ENCODE measurements at places on chromosomes 1 and 21.

- no peak for DNase-seq
Observed at GRCh38 chr1:180800945-180801344, 111.8 kb upstream of the KIAA1614 start.

GRCh38 chr1:164725401-164725800 lies 166.4 kb downstream of the PBX1 start:
- peak; percentile 92 for DNase-seq

DNA sequence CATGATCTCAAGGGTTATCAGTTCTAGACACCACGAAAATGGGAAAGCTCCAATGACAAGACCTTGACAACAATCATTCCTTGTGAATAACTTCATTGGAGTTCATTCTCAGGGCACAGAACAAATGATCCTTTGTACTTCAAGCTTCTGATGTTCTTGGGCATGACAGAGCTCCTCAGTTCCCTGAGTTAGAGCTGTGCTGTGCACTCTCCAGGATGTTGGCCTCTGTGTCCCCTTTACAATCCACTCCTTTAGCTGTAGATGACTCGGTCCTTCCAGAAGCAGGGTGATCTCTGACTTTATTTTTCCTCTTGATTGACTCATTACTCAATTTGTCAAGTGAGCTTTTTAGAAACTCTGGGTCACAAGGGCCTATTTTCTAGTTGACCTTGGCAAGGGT lies 3.9 kb upstream of the FAM78B start:
- peak; percentile 9 for DNase-seq

DNA sequence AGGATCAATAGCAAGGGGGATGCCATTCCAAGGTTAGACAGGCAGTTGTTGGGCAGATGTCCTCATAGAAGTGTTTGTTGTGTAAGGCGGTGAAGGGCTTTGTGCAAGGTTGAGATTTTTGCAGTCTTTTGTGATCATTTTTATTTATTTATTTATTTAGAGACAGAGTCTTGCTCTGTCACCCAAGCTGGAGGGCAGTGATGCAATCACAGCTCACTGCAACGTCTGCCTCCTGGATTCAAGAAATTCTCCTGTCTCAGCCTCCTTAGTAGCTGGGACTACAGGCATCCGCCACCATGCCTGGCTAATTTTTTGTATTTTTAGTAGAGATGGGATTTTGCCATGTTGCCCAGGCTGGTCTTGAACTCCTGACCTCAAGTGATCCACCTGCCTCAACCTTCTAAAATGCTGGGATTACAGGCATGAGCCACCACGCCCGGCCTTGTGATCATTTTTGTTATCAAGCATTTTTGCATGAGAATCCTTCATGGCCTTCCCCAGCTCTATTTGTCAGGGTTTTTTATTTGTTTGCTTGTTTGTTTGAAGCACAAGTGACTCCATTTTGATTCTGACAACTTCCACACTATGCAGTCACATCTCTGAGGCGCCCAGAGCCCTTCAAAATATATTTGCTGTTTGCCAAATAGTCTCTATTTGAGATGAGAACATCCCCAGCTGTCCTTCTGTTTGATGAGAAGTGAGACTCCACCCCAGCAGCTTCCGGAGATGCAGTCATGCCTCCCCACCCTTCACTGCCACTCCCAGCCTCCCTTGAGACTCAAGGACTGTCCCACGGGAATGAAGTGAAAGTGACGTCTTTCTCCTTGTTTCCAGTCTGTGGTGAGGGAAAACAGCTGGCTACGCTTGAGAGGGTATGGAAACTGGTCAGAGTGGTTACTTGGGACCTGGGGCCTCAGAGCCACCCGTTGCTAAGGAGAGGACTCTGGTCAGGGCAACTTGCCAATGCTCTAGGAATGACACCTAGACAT lies 38.0 kb downstream of the TMEM50B start:
- peak; percentile 68 for DNase-seq

GRCh38 chr1:63789856-63790605 lies 16.2 kb downstream of the ROR1 start:
- DNase-seq = no peak

GRCh38 chr1:189369612-189370011 lies 1108.1 kb downstream of the BRINP3 start:
- no peak for DNase-seq

DNA sequence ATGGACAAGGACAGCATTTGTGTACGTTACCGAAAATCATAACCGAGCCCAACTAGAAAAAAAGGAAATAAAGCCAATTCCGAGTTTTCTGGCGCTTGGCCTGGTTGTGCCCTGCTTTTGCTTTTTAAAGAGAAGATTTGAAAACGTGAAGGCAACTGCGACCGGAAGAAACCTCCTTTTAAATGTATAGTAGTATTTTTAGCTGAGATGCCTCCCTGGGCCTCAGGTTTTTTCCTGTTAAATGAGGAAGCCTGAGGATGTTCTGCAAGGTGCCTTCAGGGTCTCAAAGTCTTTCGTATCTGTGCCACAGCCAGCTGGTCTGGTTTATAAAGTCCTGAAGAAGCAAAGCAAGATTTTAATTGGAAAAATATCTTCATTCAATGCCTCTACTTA lies 371 bp upstream of the ODF2L start:
- no peak for DNase-seq

- no peak for DNase-seq
Observed at GRCh38 chr1:65975708-65976107, 183.0 kb downstream of the PDE4B start.

- DNase-seq = no peak
Observed at GRCh38 chr1:100430325-100430756, 78.0 kb downstream of the CDC14A start.

- no peak for DNase-seq
Observed at GRCh38 chr1:153292740-153293479, 19.8 kb downstream of the PGLYRP3 start.

DNA sequence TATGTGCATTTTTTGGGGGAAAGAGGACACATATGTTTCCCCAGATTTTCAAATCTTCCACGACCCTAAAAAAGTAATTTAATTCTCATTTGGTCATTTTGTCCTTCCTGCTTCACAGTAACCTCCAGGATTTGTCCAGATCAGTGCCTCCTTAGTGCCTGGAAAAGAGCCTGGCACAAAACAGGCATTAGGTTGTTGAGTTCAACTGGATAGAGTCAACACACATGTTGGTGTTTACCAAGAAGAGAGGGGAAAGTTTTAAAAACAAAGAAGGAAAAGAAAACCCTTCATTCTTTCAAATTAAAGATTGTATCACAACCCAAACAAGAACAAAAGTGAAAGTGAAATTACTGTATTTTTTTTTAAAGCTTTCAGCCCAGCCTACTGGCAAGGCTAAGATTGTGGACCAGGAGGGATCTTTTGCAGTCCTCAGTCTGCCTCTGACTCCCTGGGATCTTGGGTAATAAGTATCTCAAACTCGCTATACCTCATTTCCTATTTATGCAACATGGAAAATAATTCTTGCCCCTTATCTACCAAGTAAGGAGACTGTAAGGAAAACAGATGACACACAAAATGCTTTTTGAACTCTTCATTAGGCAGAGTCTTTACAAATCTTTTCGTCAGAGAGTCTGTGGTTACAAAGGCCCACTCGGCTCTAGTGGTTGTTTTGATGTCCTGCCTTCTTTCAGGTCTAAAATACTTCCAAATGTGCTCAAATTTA lies 57.8 kb downstream of the ZNF281 start:
- DNase-seq = peak; percentile 93

- DNase-seq = peak; percentile 55
Observed at GRCh38 chr1:231855926-231856325, 229.3 kb downstream of the DISC1 start.

- DNase-seq = no peak
Observed at GRCh38 chr1:3007298-3008147, 13.7 kb upstream of the ACTRT2 start.

- no peak for DNase-seq
Observed at GRCh38 chr1:181438013-181438412, 45.3 kb upstream of the CACNA1E start.

DNA sequence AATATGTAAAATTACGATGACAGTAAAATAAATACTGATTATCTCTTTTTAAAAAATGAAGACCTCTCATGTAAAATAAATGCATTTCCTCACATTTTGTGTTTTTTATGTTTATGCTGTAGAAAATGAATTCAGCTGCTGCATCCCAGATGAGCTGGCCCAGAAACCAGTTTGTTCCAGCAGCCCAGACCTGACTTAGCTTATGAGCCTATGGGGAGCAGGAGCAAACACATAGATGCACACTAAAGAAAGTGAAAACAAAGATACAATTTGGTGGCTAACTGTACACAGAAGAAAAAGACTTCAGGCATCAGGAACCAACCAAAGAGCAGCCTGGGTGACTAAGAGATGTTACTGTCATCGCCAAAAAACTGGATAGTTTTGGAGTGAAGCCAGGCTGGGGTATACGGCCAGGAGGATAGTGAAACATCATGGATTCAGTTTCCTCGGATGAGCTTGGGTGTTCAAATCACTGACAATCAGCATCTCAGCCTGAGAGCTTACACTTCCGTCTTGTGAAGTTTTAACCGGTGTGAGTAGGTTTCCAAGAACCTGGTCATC lies 113.9 kb upstream of the BACE2 start:
- no peak for DNase-seq

GRCh38 chr1:111221276-111221632 lies 6.3 kb upstream of the CHI3L2 start:
- no peak for DNase-seq

- no peak for DNase-seq
Observed at GRCh38 chr1:237851210-237851845, 39.4 kb downstream of the ZP4 start.

DNA sequence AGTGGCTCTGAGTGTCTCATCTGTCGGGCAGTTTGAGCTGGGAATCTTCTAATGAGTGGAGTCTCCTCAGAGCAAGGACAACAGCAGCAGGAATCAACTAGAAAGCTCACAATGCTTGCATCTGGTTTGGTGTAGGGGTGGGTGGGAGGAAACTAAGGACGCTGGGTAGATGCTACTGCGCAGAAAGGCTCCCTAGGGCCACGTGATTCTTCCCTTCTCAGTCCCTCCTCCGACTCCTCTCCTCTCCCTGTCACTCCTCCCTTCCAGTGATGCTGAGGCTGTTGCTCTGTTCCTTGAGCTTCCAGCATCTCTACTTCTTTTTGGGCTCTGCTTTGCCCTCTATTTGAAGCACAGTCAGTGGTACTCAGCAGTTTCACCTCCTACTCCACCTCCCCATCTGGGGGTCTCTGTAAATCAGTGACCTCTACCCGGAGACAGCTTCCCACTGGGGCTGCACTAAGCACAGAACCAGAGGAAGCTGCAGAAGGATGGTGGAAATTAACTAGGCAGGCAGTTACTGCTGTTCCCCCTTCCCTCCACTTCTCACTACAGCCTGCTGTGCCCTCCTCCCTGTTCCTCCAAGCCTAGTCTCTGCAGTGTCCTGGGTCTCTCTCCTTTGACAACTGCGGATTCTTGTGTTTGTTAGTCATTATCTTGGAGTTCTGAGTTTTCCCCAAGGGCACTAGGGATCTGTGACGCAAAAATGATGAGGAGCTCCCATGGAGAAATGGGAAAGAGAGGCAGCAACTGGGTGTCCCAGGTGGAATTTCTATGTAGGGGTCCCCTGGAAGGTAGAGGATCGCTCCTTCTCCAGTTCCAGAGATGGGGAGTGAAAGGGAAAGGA lies 5.8 kb downstream of the LINGO4 start:
- DNase-seq = no peak

GRCh38 chr1:224267925-224268324 lies 62.0 kb downstream of the NVL start:
- DNase-seq = no peak

DNA sequence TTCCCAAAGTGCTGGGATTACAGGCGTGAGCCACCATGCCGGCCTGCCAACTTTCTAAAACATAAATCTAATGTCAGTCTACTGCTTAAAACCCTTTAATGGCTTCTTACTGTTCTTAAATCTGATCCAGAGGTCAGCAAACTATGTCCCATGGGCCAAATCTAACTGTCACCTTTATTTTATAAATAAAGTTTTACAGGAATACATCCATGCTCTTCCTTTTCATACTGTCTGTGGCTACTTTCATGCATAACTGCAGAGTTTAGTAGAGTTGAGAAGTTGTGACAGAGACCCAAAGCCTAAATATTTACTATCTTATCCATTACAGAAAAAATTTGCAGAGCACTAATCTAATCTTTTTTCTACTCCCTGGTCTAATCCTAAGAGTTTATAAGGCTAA lies 3.8 kb downstream of the ERI3 start:
- DNase-seq = no peak

GRCh38 chr1:173523329-173523728 lies 46.2 kb downstream of the PRDX6 start:
- DNase-seq = no peak

- no peak for DNase-seq
Observed at GRCh38 chr1:219985169-219985568, 56.8 kb upstream of the SLC30A10 start.

DNA sequence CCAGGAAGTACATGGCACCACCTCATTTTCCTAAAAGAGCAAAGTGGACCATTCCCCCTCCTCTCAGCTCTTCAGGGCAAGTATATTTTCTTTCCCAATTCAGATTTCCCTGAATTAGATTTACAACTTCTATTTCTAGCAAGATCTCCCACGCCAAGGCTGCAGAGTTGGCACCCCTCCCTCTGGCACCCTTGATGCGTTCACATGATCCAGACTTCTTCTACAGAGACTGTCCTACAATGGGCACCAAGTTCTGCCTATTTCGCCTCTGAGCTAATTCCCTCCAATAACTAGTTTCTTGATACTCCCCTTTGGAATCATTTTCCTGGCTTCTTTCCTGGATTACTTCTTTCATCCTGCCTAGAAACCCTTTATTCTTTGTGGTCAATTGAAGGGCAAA lies 122.0 kb downstream of the CDC7 start:
- DNase-seq = no peak

DNA sequence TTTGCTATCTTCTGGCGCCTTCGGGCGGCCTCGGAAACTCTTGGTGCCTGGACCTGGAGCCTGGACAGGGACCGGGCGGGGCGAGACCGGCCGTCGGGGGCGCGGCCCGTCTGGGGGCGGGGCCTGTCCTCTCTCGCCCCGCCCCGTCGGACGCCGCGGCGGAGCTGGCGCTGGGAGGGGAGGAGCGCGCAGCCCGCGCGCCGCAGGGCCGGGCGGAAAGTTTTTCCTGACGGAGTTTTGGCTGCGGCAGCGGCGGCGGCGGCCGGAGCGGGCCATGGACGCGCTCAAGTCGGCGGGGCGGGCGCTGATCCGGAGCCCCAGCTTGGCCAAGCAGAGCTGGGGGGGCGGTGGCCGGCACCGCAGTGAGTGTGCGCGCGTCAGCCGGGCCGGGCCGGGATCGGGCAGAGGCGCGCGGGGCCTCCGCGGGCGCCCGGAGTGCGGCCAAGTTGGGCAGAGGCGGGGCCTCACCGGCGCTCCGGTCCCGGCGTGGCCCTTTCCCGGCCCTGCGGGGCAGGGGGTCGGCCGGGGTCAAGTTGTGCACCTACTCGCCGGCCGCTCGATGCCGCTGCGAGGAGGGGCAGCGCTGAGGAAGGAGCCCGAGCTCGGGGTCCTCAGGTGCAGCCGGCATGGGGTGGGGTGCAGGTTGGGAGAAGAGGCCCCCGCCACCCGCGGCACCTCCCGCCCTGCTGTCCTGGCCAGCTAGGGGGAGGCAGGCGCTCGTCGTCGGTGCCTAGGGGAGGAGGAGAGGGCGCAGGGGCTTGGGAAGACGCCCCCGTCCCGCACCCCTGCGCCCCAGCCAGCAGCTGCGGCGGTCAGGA lies at the start of gene LDLRAP1:
Gene LDLRAP1 (plus strand): TSS at position 182 of the 818 bp plus-strand sequence. CDS start 93 bp downstream, at position 275.
- DNase-seq = peak; percentile 73

- DNase-seq = peak; percentile 66
Observed at GRCh38 chr21:14900058-14900457, 164.7 kb downstream of the NRIP1 start.
